NCI-H1048 (cell line): ENCODE measurements at places on chromosomes 13 and 19.

DNA sequence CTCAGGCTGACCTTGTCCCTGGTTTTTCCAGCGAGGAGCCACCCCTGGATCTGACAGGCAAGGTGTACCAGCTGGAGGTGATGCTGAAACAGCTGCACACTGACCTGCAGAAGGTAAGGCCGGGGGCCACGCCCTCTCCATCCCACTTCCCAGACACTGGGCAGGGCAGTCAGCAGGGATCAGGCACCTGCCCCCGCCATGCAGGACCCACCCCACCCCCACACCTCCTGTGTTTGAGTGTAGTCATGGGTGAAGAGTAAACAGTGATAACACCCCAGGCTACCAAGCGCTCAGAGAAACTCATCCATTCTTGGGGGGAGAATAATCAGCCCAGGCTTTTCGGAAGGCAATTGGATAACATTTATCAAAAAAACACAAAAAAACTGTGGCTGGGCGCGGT is 19.9 kb downstream of the DPF1 start:
- DNase-seq = no peak

DNA sequence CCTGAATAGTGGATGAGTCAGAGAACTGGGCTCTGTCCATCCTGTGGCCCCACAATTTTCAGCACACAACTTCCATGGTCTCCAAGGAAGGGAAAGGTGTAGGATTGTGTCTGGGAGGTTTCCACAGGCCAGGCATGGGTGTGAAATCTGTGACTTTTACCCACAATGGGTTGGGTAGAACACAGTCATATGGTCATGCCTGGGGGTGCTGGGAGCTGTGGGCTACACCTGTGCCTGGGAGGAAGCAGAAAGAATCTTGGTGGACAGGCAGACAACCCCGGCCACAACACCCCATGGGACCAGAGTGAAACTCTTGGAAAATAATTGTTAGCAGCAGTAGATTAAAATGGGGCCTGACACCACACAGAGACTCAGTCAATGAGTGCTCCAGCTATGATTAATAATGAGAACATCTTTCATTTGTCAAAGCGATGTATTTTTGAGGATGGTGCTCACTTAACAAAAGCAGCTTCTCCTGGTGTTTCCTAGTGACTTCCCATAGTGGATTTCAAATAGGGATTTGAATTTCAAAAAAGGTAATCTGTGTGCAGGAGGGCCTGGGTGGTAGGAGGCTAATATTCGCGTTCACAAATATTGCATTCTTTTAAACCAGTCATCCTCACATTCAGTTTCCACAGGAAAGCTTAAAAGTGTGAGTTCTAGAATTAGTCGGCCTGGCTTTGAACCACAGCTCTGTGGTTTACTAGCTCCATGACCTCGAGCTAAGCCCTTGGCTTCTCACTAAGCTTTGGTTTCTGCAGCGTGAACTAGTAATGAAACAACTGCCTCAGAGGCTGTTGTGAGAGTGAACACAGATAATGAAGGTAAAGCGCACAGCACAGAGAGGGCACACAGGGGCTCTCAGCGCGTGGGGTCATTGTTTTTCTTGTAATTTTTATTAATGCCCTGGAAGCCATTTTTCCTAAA is 89.3 kb upstream of the UQCRFS1 start:
- no peak for DNase-seq

DNA sequence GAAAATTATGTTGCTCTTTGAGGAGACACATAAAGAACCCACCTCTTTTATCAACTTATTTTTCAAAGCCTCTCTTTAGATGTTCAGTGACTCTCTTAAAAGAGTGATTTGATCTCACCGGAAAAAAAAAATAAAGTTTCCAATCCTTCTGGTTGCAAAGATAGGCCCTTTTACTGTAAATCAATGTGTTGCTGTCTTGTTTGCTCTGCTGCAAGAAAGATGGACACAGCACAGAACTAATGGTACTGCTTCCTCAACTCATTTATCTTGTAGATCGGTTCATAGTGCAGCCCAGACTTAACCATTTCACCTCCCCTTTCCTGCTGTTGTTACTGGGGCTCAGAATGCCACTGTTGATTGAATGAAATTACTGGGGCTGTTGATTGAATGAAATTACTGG is 388.9 kb upstream of the KLF12 start:
- no peak for DNase-seq

DNA sequence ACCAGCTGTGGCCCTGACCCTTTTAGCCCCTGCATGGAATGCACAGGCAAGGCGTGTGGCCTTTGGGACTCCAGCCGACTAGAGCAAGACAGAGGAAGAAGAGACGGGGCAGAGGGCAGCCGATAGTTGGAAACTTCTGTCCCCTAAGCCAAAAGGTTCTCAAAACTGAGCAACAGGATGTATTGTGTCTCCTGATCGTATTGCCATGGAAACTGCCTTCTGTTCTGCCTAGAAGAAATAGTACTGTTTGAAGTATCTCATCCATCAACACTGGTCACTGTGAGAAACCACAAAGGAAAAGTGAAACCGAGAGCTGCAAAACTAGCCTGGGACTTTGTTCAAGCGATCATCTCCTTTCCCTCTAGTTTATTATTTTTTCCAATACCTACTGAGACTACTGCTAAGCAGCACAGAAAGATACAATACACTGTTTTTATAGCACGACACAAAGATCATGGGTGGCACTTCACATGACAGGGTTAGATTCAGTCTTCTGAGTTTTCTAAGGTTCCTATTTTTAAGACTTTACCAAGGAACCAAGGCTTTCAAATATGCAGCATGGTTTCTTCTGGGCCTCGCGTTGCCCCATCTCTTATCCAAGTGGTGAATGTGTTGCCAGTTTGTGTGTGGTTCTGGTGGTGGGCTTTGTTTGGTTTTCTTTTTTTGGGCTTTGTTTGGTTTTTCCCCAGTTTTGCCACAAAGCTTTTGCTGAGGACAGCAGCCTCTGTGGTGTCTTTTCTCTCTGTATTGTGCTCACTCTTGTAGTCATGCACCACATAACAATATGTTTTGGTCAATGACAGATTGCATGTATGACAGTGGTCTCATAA is 49.3 kb upstream of the GPR183 start:
- DNase-seq = no peak

GRCh38 chr19:31370216-31370615 is 21.0 kb upstream of the TSHZ3 start:
- no peak for DNase-seq

- DNase-seq = no peak
Measured at GRCh38 chr13:32135056-32135390, 103.4 kb downstream of the FRY start.

GRCh38 chr13:45258334-45258675 is 57.5 kb upstream of the KCTD4 start:
- no peak for DNase-seq

DNA sequence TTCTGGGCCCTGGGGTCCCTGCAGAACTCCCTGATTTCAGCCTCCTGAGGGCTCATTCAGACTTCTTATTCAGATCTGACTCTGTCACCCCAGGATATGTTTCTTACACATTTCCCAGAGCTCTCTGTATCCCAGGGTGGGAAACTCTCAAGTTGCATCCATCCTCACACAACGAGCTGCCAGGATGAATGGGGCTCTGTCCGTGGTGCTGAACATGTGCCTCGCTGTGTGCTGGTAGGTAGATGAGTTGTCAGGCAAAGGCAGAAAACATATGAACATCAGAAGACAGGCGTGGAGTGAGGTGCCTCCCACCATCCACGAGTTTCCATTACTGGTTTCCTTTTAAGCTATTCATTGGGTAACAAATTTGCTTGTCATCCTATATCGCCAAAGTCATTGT is 11.4 kb upstream of the IGFL1 start:
- no peak for DNase-seq

GRCh38 chr19:9014803-9015202 is 4.6 kb upstream of the MUC16 start:
- no peak for DNase-seq

GRCh38 chr13:73195091-73195490 is 136.3 kb downstream of the KLF5 start:
- DNase-seq = no peak

- no peak for DNase-seq
Measured at GRCh38 chr13:48158915-48159314, 64.0 kb upstream of the MED4 start.

- no peak for DNase-seq
Measured at GRCh38 chr19:39347332-39348164, 5.3 kb downstream of the SAMD4B start.

GRCh38 chr13:58324161-58324560 is 692.6 kb downstream of the PCDH17 start:
- DNase-seq = no peak

- no peak for DNase-seq
Measured at GRCh38 chr13:41500511-41500910, 43.2 kb downstream of the RGCC start.

DNA sequence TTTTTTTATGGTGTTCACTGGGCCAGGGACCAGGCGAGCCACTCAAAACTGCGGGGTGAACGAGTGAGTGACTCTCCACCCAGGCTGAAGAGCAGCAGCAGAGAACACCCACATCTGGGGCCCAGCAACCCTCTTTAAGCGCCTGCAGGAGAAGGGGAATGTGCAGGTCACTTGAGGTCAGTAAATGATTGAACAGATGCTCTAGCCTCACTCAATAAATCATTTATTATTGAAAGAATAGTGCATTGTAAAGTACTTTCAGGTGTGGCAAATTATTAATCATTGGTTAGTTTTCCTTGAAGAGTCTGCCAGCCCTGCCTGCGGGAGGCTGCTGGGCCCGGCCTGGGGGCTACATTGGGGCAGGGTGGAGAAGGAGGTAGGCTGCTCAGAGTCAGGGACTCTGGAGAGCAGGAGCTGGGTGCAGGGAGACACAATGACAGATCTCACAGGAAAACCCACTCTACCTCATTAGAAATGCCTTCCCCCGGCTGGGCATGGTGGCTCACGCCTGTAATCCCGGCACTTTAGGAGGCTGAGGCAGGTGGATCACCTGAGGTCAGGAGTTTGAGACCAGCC is 42.5 kb downstream of the ABCC4 start:
- DNase-seq = no peak

- DNase-seq = no peak
Measured at GRCh38 chr13:111924678-111925075, 142.3 kb upstream of the SOX1 start.

GRCh38 chr13:78606471-78607408 is 3.4 kb upstream of the POU4F1 start:
- DNase-seq = no peak

DNA sequence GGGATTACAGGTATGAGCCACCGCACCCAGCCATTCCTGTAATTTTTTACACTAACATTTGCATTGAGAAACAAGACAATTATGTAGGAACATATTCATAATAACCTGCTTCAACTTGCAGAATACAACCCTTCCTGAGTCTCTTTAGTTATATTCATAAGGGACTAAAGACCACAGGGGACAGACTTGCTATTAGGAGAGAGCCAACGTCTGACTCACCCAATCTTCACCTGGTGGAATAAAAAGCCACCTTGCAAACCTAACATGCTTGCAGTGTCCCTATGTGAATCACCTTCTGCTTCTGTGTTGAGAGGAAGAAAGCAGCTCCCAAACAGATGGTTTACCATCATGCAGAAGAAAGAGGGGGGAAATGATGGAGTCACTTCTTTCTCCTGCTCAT is 456.1 kb downstream of the PCDH9 start:
- DNase-seq = no peak

DNA sequence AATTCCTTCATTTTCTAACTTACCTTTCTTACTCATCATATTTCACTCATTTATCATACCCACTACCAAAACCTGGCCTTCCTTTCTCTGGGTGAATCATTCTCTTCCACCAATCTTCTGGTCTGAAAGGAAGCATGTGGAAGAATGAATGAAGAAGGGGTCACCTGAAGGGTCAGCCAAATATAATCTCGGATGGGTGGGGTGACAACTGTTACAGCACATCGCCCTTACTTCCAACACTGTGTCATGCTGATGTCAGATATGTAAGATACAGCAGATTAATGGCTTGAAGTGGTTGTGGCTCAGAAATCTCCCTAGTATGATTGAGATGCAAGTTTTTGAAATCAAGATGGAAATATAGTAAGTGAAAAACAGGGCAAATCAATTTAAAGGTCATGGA is 401.7 kb upstream of the HTR2A start:
- no peak for DNase-seq

DNA sequence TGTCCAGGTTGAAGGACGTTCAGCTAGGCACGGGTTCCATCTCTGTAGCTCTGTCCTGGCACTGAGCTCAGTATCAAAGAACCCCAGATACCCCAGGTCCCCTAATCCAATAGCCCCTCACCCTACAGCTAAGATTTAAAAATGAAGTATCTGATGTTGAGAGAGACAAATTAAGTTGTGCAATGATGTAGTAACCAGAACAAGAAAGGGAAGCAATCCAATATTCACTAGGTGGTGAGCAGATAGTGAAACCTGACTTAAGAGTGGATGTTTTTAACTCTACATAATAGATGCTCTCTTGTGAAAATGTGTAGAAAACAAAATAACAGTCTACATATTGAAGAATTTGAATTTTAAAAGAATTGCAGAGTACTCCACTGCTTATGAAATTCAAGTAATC is 1.8 kb downstream of the ACOD1 start:
- no peak for DNase-seq

DNA sequence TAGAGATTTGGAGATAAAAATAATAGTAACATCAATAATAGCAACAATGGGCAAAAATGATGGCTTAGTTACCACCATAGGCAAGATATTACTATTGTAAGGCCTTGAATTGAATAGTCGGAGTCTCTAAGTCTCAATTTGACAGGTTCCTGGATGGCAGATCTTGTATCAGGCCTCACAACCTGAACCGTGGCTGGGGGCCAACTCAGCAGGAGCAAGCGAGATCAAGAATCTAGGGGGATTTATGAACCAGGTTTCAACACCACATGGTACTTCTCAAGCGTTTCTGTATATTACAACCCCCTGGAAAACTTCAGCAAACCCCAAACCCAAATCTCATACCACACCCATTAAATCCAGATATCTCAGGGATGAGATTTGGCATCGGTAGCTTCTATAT is 573.8 kb downstream of the LIG4 start:
- DNase-seq = no peak

- DNase-seq = no peak
Measured at GRCh38 chr13:84243340-84243739, 361.1 kb upstream of the SLITRK1 start.

- DNase-seq = no peak
Measured at GRCh38 chr13:24097064-24097463, 63.5 kb upstream of the SPATA13 start.

- no peak for DNase-seq
Measured at GRCh38 chr13:81396192-81396591, 1055.3 kb upstream of the SPRY2 start.

DNA sequence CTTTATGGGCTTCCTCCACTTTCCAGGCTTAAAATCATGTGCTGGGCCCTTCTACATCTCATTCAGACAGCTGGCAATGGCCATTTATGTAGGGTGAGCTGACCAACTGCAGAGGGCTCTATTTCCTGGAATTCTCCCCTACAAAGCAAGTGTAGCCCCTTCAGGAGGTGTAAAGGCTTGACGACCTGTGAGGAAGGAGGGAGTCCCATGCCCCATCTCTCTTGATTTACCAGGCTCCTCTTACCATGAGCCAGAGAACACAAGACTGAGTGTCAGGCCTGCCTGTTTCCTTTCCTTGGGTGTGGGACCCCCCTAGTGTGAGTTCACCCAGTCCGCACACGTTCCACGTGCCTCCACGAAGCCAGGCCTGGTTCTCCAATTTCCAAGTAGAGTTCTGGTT is 16.6 kb downstream of the ZNF536 start:
- DNase-seq = no peak
